ENCODE measurements at places on chromosomes 13 and 19. TPM values are rescaled to one million over a fixed set of nuclear protein-coding genes. Genes with fewer than 3 reads are reported as not detected.

Gene MBNL2
- 69.1 TPM for total RNA-seq

Gene NPAS1
- total RNA-seq: not detected

Gene PGLYRP1
- total RNA-seq: 0.35 TPM

DNA sequence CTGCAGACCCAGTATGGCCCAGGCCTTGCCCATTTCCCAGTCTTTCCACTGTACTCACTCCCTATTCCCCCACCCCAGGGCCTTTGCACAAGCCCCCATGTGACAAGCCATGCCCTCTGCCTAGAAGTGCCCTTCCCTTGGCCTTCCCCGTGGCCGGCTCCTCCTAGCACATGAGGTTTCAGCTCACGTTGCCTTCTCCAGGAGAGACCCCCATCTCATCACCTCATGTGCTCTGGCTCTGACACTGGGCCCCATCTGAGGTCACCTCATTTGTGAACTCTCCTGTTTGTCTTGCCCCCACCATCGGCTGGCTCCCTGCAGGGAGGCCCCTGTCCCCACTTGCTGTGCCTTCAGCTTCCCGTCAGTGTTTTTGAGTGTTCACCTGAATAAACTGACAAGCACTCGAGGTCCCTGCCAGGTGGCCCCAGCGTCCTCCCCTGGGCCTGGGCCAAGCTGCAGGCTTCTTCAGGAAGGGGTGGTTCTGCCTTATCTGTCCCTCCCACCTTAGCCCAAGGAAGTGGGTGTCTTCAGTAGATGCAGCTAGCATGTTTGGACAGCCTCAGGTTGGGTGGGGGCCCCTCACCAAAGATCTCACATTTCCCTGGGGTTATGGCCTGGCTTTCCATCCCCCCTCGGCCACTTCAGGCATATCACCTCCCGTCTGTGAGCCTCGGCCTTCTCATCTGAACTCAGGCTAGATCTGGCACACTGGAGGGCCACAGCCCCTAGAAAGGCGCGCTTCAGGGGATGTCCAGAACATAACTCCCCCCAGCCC is 3.8 kb upstream of the SLC25A42 start:
- no peak for DNase-seq

DNA sequence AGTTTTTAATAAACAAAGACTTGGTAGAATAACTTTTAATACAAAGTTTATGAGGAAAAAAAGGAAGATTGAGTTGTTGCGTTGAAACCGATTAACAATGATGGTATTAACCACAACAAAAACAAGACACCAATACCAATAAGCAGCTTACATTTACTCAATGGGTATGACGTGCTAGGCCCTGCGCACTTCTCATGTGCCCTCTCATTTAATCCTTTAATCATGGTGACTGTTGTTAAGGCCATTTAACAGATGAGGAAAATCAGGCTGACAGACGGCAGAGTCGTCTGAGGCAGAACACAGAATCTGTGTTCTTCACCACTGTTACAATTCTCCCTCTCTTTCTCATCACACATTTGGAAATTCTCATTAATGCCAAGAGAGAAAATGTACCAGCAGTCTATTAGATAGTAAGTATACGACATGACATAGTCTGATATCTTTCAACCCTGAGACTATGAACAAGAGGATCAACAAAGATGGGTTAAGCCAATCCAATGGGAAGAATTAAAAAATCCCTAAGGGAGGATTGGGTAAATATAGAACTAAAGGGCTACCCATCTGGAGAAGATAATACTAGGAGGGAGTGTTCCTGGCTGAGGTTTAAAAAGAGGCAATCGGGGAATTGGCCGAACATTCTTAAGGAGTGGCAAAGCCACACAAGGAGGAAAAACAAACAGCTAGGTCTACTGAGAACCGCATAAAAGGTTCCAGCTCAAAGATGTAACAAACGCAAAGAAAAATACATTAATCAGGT is 54.0 kb downstream of the DOCK9 start:
- no peak for DNase-seq

DNA sequence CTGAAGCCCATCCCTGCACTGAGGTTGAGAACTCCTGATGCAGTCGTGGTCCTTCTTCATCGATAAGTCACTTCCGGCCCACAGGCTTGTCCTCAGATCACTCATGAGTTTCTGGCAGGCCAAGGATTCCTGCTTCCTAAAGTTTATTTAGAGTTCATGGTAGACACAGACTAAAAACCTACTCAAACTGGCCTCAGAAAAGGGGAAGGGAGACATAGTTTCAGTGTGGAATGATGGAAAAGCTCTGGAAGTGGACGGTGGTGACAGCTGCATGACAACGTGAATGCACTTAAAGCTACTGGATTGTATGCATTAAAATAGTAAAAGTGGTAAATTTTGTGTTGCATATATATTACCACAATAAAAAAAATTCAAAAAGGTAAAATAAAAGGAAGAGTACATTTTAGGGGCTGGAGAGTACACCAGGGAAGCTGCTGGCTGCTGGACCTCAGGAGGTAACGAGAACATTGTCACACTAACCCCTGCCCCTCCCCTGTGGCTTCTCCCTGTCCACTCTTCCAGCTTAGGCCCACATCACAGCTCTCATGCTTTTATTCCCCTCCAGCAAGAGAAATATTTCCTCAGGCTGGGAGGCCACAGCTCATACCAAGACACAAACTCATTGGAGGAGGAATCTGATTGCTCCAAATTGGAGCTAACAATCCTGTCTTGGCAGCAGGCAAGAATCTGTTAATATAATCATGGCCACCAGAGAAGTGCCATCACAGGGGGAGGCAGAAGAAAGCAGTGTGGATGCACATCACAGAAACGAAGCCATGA is 741.0 kb downstream of the UQCRFS1 start:
- no peak for DNase-seq

DNA sequence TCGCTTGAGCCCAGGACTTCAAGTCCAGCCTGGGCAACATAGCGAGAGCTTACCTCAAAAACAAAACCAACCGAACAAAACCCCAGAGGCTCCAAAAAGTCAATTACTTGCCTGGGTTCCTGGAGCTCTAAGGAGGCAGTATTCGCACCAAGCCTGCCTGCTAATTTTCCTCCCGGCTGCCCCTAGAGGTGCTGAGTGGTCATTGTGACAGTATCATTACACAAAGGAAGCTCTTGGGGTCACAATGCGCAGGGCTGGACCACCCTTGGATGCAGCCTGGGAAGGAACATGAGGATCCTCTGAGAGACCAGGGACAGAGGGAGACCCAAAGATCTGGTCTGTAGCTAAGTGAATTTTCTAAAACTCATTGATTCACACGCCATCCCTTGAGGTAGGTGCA is 8.5 kb upstream of the PEX11G start:
- peak; percentile 11 for DNase-seq
